Naive B cell (primary cell): ENCODE measurements at places on chromosomes 4 and X.

DNA sequence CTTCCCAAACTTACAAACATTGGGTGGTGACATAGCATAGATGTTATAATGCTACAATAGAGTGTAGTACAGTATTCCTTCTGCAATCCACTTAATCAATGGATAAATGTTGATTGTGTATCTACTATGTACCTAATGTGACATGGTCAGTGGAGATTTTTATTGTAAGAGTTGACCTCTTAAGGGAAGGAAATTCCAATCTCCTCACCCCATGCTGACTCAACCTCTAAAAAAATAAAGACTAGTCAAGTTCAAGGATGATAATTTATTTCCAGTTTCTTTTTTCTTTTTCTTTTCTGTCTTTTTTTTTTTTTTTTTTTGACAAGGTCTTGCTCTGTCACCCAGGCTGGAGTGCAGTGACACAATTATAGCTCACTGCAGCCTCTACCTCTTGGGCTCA lies 206.5 kb upstream of the STS start:
- DNase-seq, result no peak

DNA sequence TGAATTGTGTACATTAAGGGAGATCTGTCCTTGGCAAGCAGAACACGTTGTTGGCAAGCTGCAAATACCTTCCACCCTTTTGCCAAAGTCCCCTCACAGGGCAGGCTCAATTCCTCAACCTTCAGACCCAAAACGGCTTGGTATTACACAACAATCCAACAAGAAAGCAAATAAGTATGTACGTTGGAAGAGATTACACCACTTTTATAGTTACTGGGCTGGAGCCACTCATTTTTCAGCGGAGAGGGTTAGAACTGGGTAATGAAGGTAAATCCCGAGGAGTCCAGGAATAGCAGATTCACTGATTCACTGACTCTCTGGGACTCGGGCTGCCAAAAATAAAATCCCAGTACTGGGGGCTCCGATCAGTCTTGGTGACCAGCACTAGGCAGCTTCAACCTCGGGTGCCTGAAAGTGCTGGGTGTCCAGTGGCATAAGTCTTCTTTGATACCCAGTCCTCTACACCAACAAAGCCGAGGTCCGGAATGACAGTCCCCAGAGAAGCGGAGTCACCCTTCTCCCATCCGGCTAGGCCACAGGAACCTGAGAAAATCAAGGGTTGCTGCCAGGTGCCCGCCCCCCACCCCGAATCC lies 587 bp downstream of the TIMM8A start:
- no peak for DNase-seq

GRCh38 chr4:108060686-108061321 lies 71.1 kb downstream of the HADH start:
- no peak for DNase-seq

GRCh38 chr4:171583790-171584189 lies 229.4 kb upstream of the GALNTL6 start:
- no peak for DNase-seq

- DNase-seq, result no peak
Observed at GRCh38 chr4:77922158-77923094, 59.8 kb downstream of the MRPL1 start.

DNA sequence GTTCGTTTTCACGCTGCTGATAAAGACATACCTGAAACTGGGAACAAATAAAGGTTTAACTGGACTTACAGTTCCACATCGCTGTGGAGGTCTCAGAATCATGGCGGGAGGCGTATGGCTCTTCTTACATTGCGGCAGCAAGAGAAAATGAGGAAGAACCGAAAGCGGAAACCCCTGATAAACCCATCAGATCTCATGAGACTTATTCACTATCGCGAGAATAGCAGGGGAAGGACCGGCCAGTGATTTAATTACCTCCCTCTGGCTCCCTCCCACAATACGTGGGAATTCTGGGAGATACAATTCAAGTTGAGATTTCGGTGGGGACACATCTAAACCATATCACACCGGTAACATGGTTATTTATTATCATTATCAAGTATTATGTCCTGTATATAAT lies 2204.5 kb downstream of the ARAP2 start:
- DNase-seq, result no peak

DNA sequence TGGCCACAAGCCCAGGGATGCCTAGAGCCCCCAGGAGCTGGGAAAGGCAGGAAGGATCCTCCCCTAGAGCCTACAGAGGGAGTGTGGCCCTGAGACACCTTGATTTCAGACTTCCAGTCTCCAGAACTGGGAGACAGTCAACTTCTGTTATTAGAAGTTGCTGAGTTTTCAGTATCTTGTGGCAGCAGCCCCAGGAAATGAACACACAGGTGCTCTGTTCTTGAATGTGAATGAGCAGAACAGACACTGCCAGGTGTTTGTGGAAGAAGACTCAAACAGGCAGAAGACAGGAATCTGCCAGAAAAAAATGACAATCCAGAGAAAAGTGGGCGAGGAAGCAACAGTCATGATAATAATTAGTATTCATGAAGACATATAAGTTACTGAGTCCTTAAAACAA lies 64.5 kb upstream of the STS start:
- DNase-seq, result no peak

GRCh38 chr4:104493081-104493831 lies 1.4 kb downstream of the CXXC4 start:
- no peak for DNase-seq

DNA sequence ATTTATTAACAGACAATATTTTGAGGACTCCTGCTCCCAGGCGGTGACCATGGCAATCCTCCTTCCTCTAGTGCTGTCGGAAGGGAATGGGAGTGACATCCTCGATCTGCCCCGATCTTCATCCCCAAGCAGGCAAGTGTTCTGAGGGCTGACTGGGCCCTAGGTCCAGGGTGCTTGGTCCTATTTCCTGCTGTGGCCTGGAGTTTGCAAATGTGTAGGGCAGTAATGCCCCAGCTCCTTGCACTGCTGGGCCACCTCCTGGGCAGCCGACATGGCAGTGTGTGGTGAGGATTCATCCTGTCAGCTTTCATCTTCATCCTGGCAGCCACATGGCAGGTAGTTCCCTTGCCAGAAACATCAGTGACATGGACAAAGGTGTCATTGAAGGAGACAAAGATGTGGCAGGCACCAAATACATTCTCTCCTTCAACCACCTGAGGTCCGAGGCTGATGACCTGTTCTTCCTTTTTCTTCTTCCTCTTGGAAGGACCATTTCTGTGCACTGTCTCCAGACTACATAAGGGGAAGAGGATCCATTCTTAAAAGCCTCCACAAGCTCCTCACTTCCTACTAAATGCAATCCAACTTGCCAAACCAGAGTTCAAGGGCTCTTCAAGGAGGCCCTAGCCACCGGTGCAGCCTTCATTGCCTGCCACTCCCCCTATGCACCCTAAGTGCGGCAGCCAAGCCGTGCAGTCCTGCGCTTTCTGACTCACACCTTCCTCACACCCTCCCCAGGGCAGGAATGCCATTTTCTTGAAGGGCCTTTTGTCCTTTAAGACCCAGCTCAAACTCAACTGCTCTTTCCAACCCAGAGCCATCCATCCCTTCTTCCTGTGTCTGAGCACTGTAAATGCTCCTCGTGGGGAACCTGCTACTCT lies 65.7 kb downstream of the TMEM154 start:
- DNase-seq, result no peak

DNA sequence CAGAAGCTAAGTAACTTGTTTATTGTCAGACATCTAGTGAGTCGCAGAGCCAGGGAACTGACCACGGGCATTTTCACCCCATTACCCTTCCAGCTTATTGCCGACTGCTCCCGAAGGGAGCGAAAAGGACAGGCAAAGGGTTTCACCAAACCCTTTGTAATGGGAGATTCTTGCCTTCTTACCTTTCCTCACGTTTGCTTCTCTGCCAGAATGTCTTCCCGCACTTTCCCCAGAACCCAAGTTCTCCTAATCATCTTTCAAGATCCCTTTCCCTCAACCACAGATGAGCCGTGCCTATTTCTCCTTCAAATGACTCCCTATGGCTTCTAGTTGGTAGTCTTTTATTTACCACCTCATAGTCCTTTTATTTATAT lies 520 bp upstream of the SRP72 start:
- no peak for DNase-seq

- no peak for DNase-seq
Observed at GRCh38 chr4:90904021-90904420, 776.8 kb downstream of the CCSER1 start.

- no peak for DNase-seq
Observed at GRCh38 chr4:186096681-186097165, 7.8 kb upstream of the FAM149A start.

GRCh38 chrX:143768976-143769375 lies 48.4 kb upstream of the SPANXN2 start:
- DNase-seq, result no peak

DNA sequence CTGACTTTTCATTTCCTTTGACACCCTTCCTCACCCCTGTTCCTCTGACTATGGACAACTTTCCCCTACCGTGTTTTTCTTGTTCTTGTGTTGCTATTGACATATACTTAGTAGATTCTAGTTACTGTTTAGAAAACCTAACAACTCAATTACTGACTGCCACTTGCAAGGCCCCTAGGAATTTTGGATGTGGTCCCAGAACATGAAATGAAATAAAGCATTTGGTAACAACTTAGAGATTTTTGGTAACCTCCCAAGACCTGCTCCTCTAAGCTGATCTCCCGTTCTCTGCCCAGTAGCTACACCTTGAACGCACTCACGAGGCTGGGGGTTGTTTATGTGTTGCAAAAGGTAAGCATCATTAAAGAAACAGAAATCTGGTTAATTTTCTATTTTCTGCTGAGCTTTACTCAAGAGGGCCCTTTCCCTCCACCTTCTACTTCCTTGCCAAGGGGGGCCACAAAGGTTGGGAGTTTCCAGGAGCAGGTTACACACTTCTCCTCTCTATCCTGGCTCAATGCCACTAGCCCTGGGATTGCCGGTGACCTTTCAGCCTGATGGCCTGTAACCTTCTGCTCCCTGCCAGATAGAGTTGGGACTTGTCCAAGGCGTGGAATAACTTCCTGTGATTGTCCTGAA lies 20.5 kb downstream of the GAB3 start:
- no peak for DNase-seq

- DNase-seq, result no peak
Observed at GRCh38 chr4:139973015-139973414, 181.0 kb downstream of the MAML3 start.

GRCh38 chrX:137479386-137479785 lies 86.5 kb upstream of the ZIC3 start:
- DNase-seq, result no peak

DNA sequence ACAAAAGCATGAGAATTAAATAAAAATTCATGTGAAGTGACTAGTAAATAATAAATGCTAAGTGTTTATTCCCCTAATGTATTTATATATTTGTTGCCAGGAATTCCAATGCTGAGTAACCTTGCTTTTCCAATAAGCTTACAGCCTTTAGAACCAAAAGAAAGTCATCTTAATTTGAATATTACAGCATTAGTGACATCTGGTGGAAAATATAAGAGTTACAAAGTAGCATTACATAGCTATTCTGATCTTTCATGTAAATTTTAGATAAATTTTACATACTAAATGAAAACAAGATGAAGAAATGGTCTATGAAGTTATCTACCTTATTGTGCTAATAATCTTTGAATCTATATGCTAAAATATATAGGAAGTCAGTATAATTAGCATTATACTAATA lies 10.4 kb downstream of the MAD2L1 start:
- DNase-seq, result no peak
